ENCODE measurements at places on chromosomes 2 and 18.
A peak's percentile ranks its signal among the peaks of the same experiment; 100 is the strongest.

GRCh38 chr2:37656512-37657423 lies 14.7 kb downstream of the CDC42EP3 start:
- peak; percentile 44 for DNase-seq

DNA sequence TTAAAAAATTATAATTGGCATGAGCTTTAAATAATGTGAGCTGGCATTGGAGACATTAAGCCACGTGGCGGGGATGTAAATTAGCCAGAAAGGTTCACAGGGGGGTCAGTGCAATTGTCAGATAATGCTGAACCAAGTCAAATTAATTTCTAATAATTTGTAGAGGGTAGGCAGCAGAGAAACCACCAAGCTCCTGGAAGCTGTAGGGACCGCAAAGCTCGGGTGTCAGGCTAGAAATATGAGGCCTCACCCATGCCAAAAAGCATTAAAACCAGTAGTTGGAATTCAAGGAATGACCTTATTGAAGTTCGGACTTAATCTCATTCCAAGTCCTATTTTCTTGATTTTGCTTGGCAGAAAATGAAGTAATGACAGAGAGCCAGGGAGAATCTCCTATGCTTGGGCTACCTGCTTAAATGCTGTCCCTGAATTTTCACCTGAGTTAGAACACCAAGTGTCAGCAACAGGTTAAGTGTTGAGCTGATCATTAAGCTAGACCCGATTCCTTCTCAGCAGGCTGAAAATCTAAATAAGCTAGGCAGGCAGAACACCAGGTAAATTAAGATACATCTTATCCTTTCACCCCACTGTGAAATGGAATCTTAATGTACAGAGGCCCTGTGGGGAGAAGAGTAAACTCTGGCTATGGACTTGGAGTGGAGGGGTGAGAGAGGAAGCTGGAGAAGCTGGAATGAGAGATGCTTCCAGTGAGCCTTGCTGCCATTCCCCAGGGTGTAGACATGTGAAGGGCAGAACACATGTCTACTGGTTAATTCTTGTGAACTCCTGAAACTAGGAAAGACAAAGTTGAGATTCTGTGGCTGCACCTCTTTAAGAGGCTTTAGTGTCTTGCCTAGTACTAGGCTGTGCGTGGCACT lies 520.0 kb downstream of the SLC4A3 start:
- peak; percentile 14 for DNase-seq

DNA sequence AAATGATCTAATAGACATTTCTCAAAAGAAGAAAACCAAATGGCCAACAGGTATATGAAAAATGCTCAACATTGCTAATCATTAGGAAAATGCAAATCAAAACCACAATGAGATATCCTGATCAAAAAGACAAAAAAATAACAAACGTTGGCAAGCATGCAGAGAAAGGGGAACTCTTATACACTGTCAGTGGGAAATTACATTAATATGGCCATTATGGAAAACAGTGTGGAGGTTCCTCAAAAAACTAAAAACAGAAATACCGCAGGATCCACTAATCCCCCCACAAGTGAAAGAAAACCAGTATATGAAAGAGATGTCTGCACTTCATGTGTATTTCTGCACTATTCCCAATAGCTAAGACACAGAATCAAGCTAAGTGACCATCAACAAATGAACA lies 57.7 kb upstream of the CTIF start:
- DNase-seq: no peak

DNA sequence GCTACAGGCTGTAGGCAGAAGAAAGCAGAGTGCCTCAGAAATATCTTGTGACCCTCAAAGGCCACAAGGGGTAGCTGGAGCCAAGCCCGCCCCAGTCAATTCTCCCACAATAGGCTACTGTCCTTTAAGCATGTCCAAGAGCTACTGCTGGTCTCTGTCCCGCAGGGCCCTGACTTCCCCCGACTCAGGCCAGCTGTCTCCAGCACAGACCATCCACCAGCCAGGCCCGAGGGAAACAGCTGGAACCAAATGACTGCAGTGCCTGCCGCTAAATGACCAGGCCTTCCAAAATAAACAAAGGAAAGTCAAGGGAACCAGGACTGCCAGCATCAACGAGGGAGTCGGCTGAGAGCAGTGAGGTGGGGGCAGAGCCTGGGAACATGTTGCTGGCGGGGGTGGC lies 36.7 kb downstream of the MCFD2 start:
- peak; percentile 57 for DNase-seq

- no peak for DNase-seq
Observed at GRCh38 chr2:215811003-215811402, 202.3 kb downstream of the MREG start.

GRCh38 chr2:237447496-237447895 lies 33.5 kb upstream of the COL6A3 start:
- DNase-seq: no peak

DNA sequence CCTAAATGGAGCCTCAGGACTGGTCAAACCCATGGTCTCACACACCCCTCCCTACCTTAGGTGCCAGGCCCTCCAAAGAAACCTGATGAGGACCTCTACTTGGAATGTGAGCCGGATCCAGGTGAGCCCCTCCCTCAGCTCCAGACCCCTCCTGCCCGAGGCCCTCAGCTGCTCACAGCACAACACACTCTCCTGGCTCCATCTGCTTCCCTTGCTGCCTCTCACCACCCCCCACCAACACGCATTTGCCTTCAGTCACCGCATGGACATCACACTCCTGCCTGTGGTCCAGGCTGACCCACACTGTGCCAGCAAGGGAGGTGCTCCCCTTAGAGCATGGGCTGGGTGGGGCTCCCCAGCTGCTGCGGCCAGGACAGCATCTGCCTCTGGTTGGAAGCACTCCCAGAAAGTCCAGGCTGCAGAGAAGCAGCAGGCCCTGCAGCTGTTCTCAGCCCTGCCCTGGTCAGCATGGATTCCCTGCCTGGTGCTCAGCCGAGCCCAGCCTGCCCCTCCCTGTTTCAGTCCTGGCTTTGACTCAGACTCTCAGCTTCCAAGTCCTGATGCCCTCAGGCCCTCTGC lies 15.1 kb downstream of the SH2D6 start:
- DNase-seq: peak; percentile 91

- no peak for DNase-seq
Observed at GRCh38 chr2:180319586-180320405, 312.7 kb upstream of the CWC22 start.

DNA sequence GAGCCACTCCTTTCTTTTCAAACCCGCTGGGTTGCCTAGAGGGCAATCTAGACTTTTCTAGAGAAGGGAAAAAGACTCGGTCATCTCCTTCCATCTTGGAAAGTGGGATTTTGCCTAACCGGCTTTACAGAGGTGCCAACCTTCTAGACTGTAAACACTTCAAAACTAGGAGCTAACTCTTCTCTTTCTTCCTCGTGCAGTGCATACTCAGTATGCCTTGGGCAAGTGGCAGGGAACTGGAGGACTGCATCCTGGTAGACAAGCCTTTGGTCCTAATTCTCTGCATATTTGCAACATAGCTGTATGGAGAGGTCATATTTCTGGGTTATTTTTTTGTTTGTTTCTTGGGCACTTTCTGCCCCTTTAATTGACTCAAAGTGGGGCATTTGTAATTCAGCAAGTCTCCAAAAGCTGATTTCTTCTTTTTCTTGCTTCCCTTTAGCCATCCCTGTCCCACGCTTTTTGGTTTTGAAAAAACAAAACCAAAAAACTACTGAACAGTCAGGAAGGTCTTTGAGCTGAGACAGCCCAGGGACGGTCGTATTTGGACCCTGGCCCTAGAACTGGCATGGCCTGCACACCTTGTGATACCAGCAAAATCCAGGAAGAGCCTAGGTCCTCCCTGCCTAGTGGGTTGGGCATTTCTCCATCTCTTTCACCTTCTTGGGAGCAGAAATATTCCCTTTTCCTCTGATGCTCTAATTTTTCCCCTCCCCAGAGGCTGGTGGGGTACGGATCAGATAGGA lies 5.8 kb upstream of the GATA6 start:
- no peak for DNase-seq

GRCh38 chr18:33839452-33840211 lies 261.6 kb downstream of the ASXL3 start:
- DNase-seq: peak; percentile 67

DNA sequence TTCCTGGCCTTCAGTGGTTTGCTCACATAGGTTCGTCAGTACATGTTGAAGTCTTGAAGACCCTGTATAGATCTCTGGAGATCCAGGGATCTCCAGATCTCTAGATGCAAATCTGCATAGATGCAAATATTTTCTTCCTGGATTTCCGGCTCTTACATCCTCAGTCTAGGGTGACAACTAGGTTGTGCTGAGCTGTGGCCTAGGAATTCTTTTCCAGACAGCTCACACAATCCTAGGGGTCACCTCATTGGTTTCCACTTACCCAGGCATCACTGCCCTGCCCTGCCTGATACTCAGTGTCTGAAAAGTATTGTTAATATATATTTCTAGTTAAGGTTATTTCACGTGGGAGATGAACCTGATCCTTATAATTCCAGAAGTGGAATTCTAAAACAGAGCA lies 105.1 kb upstream of the TTC27 start:
- no peak for DNase-seq

DNA sequence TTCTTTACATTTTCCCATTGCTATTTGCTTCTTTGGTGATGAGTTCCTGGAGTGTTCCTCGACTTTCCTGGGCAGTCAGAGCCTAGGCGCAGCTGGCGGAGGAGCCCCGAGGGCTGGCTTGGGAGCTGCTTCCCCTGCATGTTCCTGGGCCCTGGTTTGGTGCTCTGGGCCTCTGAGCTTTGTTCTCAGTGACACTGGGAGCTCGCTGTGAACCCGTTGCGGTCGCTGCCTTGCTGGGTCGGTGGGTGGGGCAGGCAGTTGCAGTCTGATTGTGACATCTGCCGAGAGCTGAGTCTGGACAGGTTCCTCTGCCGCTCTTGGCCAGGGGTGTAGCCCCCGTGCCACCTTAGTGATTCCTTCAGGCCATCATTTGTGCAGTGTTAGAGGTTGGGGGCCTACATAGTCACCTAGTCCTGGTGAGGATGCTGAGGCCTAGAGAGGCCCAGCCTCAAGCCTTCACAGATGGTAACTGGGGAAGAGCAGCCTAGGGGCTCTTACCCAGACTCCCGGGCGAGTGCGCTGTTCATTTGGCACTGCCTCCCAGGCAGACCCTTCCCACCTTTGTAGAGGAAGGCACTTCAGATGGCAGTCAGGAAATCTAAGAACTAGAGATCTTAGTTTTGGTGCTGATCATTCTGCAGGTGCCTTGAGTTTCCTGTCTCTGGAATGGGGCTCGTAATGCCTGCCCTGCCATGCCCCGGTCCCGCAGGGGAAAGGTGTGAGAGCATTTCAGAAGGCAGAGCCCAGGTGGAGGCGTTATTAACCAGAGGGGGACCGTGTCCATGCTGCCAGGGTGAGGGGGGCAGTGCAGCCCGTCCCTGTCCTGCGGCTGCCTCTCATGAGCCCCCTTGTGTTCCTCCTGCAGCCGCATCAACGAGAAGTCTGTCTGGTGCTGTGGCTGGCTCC lies 8.4 kb downstream of the ASB1 start:
- DNase-seq: no peak

DNA sequence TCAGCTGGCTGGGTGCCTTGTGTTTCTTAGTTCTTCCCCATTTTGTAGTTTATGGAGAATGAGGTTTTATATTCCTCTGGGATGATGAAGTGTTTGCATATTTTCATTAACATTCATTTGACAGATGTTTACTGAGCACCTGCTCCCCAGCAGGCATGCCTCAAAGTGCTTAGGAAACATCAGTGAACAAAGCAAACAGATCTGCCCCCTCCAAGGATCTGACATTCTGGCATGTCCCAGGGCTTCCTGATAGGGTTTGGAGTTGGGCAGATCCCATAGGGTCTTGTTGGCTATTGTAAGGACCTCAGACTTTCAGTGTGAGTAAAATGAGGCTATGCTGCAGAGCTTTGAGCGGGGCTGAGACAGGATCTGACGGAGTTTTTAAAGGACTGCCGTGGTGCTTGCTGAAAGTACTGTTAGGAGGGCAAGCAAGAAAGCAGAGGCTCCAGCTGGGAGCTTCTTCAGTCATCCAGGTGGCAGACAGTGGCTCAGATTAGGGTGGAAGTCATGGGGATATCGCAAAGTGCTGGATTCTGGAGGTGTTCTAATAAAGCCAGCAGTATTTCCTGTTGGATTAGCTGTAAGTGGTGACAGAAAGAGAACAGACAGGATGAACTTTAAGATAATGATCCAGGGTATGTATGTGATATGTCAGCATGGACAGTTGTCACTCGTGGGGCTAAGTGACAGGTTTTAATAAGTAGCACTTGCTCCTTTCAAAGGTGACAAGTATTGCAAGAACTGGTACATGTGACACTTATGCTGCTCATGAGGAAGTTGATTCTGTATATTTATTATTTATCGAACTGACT lies 11.3 kb upstream of the IAH1 start:
- DNase-seq: no peak

GRCh38 chr2:221204699-221205098 lies 367.4 kb downstream of the EPHA4 start:
- no peak for DNase-seq

- DNase-seq: no peak
Observed at GRCh38 chr2:65364986-65365733, 67.2 kb downstream of the SPRED2 start.

GRCh38 chr2:9812945-9813311 lies 30.3 kb upstream of the TAF1B start:
- no peak for DNase-seq

GRCh38 chr18:31617031-31617717 lies 25.5 kb downstream of the TTR start:
- no peak for DNase-seq

DNA sequence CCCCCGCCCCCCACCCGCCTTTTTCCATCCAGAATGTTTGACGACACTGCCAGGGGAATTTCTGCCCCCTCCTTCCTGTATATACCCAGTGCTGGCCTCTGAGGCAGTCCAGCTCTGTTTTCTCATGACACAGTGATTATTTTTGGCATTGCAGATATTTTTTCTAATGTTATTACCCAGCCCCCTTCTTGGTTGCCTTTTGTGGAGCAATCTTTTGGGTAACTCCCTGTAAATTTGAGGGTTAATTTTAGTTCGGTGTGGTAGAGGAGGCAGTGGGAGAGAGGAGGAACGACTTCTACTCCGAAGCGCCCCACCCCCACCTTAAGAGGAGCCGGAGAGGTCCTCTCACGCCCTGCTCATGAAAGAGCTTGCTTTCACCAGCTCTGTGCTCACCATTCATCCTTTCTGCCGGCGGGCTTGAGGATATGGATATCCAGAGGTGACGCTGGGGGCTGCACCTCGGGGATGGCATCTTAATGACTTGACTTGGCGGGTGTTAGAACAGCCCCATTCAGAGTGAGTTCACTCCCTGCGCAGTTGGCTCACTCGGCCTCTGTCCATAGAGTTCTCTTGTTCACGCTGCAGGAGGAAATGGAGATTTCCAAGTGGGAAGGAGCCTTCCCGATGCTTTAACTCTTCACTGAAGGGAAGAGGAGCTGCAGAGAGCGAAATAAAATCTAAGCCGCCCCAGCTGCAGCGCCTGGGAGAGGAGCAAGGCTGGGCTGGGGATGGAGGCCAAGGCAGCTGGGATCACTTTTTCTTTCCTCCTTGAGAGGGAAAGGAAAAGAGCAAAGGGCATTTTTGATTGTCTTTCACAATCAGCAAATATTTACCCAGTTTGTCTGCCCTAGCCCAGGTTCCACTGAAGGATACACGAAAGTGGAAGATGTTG lies 38.4 kb downstream of the EPAS1 start:
- peak; percentile 92 for DNase-seq

Measured in fibroblast of pulmonary artery (primary cell).